ENCODE measurements at places on chromosomes 5 and 9.

DNA sequence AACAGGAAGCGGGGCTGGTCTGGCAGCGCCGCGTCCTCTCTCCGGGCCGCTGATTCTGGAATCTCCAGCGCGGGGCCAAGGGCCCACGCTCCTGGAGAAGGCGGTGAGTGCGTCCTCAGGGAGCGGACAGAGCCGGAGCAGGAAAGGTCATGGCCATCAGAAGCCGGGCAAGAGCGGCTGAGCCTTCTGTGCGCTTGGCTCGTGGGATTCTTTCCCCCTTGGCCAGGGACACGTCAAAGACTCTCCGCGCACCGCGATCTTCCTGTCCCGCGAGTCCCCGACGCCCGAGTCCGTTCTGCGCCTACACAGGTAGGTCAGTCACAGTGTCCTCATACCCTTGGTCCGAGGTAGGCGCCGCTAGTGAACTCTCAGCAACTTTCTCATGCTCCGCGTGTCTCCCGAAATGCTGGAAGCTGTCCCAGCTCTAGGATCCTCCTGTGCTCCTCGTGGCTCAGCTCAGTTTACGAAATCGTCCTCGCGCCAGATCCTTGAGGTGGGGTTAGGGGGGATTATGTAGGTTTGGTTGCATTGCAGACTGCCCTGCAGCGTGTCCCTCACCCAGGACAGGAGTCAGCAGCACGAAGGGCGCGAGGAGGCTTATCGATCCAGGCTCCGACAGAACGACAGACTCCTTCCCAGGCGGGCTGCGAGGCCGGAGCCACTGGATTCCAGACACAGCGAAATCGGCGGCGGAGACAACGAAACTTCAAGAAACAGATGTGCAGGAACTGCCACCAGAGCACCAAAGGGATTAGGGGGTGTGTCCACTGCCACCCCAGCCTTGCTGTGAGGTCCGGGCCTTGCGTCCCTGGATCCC lies 8.7 kb downstream of the LHX6 start:
- DNase-seq = no peak

DNA sequence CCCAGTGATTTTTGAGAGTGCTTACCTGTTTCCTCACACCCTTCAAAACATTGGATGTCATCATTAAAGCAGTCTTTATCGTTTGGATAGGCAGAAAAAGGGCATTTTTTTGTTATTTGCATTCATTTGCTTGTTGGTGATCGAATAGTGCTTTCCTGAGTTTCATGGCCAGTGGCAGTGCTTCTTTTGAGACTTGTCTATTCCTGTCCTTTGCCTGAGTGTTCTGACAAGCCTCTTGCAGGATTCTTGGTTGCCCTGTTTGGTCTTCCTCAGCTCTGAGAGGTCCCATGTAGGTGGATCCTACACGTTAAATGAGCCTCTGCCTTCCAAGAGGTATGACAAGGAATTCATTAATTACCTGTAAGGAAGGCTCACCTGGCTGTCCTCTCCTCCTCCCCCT lies 52.8 kb downstream of the DAB2IP start:
- no peak for DNase-seq

DNA sequence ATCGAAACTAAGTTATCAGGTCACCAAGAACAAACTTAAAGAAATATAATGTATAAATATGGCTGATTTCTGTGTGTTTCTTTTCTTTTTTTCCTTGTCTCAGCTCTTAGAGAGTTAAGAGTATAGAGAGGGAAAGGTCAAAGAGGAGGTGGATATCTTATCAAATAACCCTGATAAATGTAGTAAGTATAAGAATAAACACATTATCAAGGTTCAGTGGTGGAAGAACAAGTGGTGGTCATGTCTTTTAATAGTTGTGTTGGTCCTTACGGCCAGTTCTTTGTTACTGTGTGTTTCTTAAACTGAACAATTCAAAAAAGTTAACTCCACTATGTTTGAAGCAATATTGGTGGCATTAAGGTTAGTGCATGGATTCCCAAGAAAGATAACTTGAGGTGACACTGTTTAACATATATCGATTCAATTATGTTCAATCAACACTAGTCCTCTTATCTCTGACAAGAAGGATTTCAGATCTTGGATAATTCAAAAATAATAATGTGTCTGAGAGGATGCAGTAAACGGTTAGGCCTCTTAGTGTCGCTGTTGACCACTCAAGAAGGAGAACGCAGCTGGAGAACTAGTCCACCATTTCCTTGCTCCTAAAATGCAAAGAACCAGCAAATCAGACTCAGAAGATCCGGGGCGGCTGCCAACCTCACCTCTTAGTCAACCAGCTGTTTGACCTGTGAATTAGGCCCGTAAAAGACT lies at the start of gene PCDHGA3:
TSS of gene PCDHGA3 (plus strand) at position 588 of the 711 bp plus-strand sequence. CDS start 205 bp downstream, outside the sequence.
- no peak for DNase-seq

DNA sequence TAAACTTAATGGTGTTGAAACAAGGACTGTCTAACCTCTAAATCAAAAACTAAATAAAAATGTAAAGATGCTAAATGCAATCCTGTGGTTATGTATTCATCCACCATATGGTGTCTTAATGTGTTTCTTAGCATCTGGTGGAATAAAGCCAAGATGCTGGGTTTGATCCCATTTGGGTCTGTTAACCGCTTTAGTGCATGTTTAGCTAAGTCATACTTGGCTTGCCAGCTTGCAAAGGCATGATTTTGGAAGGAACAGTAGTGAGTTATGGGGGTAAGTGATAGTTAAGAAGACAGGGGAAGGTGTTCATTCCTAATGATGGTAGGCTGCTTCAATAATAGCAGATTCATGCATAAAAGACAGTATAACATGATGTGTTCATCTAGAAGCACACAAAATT lies 139.0 kb upstream of the SLC27A6 start:
- DNase-seq = no peak

GRCh38 chr5:143215690-143216089 lies 187.8 kb downstream of the NR3C1 start:
- DNase-seq = no peak

DNA sequence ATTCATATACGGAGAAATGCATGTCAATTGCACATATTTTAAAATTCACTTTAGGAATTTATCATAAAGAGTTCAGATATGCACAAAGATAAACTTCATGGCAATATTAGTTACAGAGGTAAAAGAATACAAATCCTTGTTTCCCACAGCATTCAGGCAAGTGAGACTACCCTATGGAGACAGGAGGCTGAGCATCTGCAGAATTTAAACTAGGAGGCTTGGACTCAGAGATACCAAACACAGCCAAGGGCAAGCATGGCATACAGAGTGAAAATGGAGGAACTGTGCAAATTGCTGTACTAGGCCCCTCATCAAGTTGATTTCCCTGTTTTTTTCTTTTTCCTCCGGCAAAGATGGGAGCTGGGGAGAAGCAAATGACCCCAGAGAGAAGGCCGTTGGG lies 94.2 kb downstream of the SLC24A2 start:
- DNase-seq = no peak

- no peak for DNase-seq
Measured at GRCh38 chr9:92610470-92611420, 59.2 kb downstream of the IPPK start.

GRCh38 chr5:102711525-102712385 lies 43.4 kb upstream of the PAM start:
- DNase-seq = no peak

- no peak for DNase-seq
Measured at GRCh38 chr9:124428751-124429529, 13.7 kb upstream of the PSMB7 start.

- DNase-seq = no peak
Measured at GRCh38 chr9:89629081-89629976, 24.5 kb downstream of the GADD45G start.

- DNase-seq = no peak
Measured at GRCh38 chr9:74444369-74444768, 52.8 kb upstream of the RORB start.

GRCh38 chr5:112958093-112959088 lies 18.2 kb upstream of the DCP2 start:
- DNase-seq = no peak

DNA sequence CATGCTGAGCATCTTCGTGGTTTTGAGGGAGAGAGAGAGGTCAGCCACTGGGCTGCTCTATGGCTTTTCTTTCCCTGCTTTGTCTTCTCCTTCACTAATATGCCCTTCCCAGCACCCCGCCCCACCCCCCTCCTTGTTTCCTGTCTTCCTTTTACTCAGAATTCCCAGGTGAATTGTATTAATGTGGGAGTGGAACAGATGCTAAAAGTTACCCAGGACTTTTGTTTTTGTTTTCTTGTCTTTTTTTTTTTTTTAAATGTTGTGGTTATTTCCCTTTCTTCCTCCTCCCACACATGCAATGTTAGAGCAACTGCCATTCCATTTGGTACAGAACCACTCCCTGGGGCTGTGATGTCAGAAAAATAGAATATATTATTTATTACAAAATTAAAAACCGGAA lies 442.7 kb upstream of the CD180 start:
- DNase-seq = no peak

- DNase-seq = no peak
Measured at GRCh38 chr9:135394131-135394530, 85.5 kb upstream of the PPP1R26 start.

DNA sequence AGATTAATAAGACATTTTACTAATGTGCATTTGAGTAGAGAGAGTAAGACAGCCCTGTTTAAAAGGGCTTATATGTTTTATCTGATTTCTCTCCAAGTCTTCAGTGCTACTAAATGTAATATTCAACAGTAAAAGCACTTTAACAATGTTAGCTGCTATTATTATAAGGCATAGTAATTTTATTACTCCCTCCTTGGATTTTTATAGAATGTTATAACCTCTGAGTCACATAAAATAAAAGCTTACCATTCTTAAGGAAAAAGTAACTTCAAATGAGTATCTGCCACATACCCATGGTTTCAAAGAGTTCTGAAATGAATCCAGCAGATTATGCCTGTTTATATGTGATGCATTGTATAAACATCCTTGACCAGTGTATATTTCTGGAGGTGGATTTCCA lies 19.0 kb downstream of the SPDL1 start:
- DNase-seq = no peak

DNA sequence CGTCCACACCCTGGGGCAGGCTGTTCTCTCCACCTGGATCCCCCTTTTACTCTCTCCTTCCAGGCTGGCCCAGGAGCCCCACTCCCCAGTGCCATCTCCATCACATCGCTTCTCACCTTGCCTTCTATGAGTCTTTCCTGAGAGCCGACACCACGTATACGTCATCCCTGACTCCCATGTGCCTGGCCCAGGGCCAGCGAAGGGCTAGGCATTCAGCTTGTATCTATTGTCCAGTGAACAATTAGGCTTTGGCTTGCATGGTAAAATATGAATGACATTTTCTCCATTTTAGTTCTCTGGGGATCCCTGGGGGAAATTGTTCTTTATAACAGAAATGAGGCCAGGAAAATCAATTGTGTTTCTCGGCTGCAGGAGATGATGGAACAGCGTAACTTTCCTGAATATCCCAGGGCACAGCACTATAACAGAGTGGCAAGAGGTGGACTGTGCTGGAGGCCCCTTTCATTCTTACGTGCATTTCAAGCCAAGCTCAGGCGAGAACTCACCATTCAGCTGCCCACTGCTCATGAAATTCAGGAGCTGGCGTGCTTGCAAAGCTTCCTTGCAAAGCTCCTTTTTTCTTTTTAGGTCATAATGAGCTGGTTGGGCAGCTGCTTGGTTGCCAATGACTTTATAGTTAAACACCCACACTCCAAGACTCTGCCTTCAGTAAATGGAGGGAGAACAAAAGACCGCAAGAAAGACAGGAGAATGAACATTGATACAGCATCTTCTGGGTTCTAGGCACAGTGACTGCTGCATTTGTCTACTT lies 37.7 kb downstream of the NSG2 start:
- no peak for DNase-seq

DNA sequence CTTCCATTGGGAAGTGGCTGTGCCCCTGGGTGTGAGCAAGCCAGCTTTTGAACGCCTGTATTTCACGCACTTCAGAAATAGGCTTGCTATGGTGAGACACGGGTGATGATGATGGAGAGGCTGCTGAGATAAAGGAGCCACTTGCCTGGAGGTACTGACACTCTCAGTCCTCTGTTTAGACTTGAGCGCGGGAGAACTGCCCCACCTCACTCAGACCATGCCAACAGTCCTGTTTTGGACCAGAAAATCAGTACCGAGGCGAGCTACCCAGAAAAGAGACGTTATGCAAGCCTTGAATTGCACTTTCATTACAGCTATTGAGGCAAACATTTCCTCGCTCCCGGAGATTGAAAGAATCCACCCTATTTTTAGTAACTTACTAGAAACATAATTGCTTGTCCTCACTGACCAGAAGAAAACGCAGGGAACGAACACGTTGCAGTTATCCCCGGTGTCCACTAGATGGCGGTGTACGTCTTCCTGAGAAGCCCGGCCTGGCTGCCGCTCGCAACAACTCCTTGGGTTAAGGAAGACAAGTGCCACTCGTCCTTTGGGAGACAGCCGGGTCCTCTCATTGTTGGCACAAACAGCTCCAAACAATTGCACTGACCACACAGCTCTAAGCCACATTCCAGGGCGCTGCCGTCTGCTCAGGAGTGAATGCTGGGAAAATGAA lies 142.4 kb downstream of the PSAT1 start:
- peak; percentile 25 for DNase-seq

DNA sequence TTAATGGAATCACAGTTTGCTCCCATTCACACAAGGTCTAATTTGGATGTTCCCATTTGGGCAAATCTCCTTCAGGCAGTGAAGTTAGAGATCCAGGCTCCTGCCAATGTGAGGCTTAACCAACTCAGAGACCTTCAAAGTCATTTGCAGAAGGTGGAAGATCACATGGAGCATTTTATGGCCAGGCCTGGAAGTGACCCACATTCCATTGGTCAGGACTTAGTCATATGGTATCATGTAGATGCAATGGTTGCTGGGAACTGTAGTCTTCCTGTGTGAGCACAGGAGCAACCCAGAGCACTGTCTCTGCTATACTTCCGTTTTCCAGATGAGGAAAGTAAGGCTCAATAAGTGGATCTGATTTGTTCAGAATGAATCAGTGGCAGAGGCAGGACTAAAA lies 292.7 kb upstream of the SMARCA2 start:
- no peak for DNase-seq

GRCh38 chr5:71740015-71740753 lies 21.1 kb downstream of the CARTPT start:
- DNase-seq = no peak

DNA sequence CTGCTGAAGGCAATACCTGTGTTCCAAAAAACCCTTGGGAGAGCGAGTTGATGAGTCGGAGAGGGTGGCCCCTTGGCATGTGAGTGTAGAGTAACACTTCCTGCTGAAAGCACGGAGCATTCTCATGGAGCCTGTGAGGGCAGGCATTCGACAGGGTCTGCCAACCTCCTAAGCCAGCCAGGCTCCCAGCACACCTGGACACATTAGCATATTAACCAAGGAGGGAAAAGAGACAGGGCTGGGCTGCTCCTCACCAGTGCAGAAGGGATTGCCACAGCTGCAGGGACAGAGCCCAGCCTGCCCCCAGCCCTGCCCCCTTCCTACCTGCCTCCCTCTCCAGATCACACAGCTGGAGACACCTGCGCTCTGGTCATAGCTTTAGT lies 46.4 kb upstream of the SEMA4D start:
- no peak for DNase-seq

GRCh38 chr5:140553657-140554056 lies 3.6 kb downstream of the SRA1 start:
- DNase-seq = no peak

DNA sequence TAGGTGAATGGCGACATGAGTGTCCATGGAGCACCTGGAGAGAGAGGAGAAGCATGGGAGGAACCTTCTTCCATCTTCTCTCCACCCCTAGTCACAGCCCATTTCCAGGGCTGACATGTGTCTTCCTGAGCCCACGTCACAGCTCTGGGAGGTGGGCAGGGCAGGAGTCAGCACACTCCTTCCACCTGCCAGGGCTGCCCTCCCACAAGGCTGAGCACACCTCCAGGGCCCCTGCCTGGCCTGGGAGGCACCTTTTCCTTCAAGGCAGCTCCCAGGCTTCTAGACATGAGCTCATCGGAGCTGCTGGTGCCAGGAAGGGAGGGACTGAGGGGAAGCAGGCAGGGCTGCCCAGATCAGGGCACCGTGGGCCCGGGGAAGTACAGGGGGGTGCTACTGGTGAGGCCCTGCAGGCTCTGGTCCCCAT lies 13.6 kb upstream of the SYNPO start:
- no peak for DNase-seq
